Activated T-cell treated with anti-CD3 and anti-CD28 coated beads, Interleukin-2, amount 50 U/mL, for 72 hours (primary cell): ENCODE measurements at places on chromosomes 4 and X. TPM values are rescaled to one million over a fixed set of nuclear protein-coding genes. Genes with fewer than 3 reads are reported as not detected.

Gene FAM9C
- total RNA-seq = 0.09 TPM

DNA sequence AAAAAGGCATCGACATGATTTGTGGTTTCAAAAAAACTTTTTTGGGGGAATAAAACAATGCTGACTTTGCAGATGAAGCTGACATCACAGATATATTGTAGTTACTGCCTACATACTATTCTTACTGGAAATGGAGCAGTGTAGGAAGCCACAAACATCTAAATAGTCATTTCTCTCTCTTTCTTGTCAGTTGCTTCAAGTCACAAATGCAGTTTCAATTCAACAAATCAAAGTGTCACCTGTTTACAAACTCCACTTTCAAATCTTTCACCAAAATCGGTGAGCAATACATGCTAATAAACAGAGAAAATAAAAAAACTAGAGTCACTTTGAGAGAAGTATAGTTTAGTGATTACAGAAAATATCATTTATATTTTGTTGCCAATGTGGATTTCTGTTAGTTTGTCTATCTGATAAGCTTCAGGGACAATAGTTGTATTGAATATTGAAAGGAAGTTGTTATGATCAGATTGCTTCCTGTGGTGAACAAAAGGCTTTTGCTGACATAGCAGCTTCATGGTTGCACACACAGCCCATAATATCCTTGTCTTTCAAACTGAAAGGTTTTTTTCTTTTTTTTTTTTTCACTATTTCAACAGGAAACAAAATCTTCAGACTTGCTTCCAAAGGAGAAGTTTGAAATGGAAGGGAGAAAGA lies 49.7 kb upstream of the PTPN13 start:
- peaks cover 23% of the 10 kb centered on the region for H3K4me1 ChIP-seq
- no peaks in the 10 kb centered on the region for H3K36me3 ChIP-seq
- H3K27me3 ChIP-seq = no peaks in the 10 kb centered on the region
- no peak for DNase-seq
- H3K27ac ChIP-seq = peak overlapping the region; percentile 61

Gene TIGD4
- 0.39 TPM for total RNA-seq

DNA sequence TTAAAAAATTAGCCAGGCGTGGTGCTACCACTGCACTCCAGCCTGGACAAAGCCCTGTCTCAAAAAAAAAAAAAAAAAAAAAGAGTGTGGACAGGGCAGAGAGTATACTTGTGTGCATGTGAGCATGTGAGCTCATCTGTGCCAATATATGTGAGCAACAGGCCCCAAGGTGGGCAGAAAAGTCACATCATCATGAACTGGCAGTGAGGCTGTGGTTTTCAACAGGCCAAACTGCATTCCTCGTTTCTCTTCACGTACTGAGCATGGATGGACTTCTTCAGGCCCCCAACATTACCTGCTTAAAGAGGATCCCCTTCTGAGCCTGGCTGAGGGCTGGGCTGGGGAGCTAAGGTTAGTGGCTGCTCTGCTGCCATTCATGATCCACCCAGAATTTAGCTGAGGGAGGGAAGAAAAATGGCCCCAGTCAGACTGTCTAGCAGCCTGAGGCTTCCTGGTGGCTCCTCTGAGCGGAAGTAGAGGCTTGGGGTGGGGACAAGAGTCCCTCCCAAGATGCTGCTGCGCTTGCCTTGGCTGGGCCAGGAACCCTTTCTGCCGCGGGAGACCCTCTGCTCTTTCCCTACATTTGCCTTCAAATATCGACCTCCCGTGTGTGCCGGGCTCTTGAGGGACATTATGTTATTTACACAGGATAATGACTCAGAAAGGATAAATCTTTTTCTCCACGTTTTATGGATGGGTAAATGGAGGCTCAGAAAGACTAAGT lies 55.0 kb downstream of the DIPK2B start:
- H3K27me3 ChIP-seq = no peaks in the 10 kb centered on the region
- H3K27ac ChIP-seq = no peak overlapping the region
- H3K36me3 ChIP-seq = no peaks in the 10 kb centered on the region
- DNase-seq = no peak
- no peaks in the 10 kb centered on the region for H3K4me1 ChIP-seq

- no peaks in the 10 kb centered on the region for H3K36me3 ChIP-seq
- peak overlapping the region; percentile 79 for H3K4me3 ChIP-seq
- DNase-seq = no peak
- H3K4me1 ChIP-seq = peaks cover 7% of the 10 kb centered on the region
- H3K27me3 ChIP-seq = no peaks in the 10 kb centered on the region
These were observed 177.4 kb upstream of the PPP1R2C start for GRCh38 chrX:42955349-42955748.

- no peak for DNase-seq
- peaks cover 4% of the 10 kb centered on the region for H3K36me3 ChIP-seq
- H3K27ac ChIP-seq = no peak overlapping the region
- H3K4me1 ChIP-seq = no peaks in the 10 kb centered on the region
- no peak overlapping the region for H3K4me3 ChIP-seq
These were observed 139.9 kb downstream of the RAB28 start for GRCh38 chr4:13344216-13344615.

DNA sequence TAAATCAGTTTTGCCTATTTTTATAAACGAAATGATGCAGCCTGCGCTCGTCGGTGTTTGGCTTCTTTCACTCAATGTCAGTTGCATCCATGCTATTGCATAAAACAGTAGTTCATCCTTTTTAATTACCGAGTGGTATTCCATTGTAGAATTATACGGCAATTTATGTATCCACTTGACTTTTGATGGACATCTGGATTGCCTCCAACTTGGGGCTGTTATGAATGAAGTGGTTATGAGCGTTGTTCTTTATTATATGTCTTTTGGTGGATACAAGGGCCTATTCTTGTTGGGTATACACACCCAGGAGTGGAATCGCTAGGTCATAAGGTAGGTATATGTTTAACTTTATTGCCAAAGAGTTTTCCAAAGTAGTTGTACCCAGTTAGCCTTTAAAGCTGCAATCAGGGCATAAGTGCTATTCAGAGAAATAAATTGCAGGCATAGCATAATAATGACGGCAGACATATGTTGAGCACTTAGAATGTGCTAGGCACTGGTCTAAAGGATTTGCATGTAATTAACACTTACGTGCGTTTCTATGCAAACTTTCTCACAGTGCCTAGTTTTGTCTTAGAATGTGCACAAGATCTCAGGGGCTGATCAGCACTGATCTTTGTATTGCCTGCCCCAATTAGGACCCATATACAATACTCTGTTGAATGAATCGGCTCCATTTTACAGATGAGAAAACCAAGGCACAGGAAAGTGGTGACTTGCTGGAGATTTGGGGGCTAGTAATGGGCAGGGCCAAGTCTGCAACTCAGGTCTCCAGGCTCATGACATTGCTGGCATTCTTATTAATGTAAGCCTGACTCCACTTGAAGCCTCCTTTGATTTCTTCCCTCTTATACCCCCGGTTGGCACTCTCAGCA lies 407.0 kb downstream of the BCOR start:
- H3K27ac ChIP-seq = no peak overlapping the region
- no peaks in the 10 kb centered on the region for H3K4me1 ChIP-seq
- no peaks in the 10 kb centered on the region for H3K36me3 ChIP-seq

- no peak overlapping the region for H3K4me3 ChIP-seq
- no peaks in the 10 kb centered on the region for H3K36me3 ChIP-seq
- H3K4me1 ChIP-seq = peaks cover 4% of the 10 kb centered on the region
- no peak for DNase-seq
These were observed 63.6 kb downstream of the LDB2 start for GRCh38 chr4:16834814-16835213.

DNA sequence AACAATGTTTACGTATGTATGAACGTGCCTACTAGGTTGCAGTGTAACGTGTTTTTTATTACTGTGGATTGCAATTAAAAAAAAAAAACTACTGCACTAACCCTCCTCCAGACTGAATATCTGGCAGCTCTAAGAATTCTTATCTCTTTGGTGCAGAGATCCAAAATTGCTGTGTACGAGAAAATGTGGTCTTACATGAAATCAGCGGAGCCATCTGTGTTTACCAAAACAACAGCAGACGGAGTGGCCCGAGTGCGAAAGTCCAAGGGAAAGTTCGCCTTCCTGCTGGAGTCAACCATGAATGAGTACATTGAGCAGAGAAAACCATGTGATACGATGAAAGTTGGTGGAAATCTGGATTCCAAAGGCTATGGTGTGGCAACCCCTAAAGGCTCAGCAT lies 268.1 kb downstream of the THOC2 start:
- H3K36me3 ChIP-seq = no peaks in the 10 kb centered on the region
- no peak overlapping the region for H3K27ac ChIP-seq
- no peaks in the 10 kb centered on the region for H3K27me3 ChIP-seq
- no peaks in the 10 kb centered on the region for H3K4me1 ChIP-seq
- no peak for DNase-seq
- H3K4me3 ChIP-seq = no peak overlapping the region

Gene C1QTNF7
- total RNA-seq = not detected

Gene OTUD6A
- not detected for total RNA-seq

Gene CDKL2
- total RNA-seq = 1.3 TPM

DNA sequence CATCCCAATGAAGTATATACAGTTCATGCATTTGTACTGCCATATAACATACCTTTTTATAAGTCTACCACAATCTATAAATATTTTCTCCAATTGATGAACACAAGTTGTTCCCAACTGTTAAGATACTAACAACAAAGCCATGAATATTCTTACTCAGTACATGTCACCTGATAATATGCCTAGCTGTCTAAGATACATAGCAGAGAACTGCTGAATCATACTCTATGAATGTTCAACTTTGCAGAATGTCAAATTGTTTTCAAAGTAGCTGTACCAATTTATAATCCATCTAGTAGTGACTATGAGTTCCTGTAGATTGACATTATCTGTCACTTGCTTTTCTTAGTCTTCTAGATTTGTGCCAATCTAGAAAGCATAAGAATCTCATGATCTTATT lies 84.9 kb downstream of the RAB28 start:
- no peaks in the 10 kb centered on the region for H3K36me3 ChIP-seq
- no peaks in the 10 kb centered on the region for H3K4me1 ChIP-seq
- H3K27ac ChIP-seq = no peak overlapping the region
- no peak overlapping the region for H3K4me3 ChIP-seq
- H3K27me3 ChIP-seq = no peaks in the 10 kb centered on the region

GRCh38 chrX:568311-568710 lies 62.3 kb upstream of the SHOX start:
- no peaks in the 10 kb centered on the region for H3K36me3 ChIP-seq
- no peak overlapping the region for H3K27ac ChIP-seq
- H3K4me1 ChIP-seq = no peaks in the 10 kb centered on the region
- no peaks in the 10 kb centered on the region for H3K27me3 ChIP-seq

Gene BST1
- 0.65 TPM for total RNA-seq

Gene FTSJ1
- 64.3 TPM for total RNA-seq

Gene ARMCX1
- 3.3 TPM for total RNA-seq

GRCh38 chrX:1502241-1502640 lies 34.7 kb downstream of the P2RY8 start:
- H3K4me1 ChIP-seq = peaks cover 44% of the 10 kb centered on the region
- H3K27me3 ChIP-seq = no peaks in the 10 kb centered on the region
- H3K4me3 ChIP-seq = no peak overlapping the region

- no peaks in the 10 kb centered on the region for H3K4me1 ChIP-seq
- H3K4me3 ChIP-seq = no peak overlapping the region
- no peak overlapping the region for H3K27ac ChIP-seq
- no peak for DNase-seq
- no peaks in the 10 kb centered on the region for H3K27me3 ChIP-seq
These were observed 110.0 kb upstream of the IGFBP7 start for GRCh38 chr4:57220172-57220571.

Gene ITM2A
- 67.6 TPM for total RNA-seq

DNA sequence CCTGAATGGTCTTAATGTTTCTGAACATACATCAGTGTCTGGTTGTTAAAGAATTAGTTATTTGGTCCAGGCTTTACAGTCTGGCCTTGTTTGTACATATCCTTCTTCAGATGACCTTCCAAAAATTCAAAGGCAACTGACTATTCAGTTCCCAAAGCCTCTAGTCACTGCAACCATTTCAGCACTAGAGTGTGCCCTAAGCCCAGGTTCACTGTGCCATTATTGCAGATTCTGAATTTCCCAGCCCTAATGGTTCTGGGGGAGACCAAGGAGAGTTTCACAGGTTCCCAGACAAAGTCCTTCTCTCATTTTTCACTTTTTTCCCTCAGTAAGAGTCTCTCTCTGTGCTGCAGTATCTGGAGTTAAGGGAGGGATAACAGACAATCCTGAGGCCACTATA lies 235.8 kb downstream of the TRAM1L1 start:
- H3K27ac ChIP-seq = no peak overlapping the region
- H3K4me3 ChIP-seq = no peak overlapping the region
- H3K4me1 ChIP-seq = no peaks in the 10 kb centered on the region
- no peak for DNase-seq
- H3K36me3 ChIP-seq = no peaks in the 10 kb centered on the region

- no peak overlapping the region for H3K27ac ChIP-seq
- no peak overlapping the region for H3K4me3 ChIP-seq
- peaks cover 13% of the 10 kb centered on the region for H3K27me3 ChIP-seq
- no peaks in the 10 kb centered on the region for H3K4me1 ChIP-seq
- DNase-seq = no peak
These were observed 23.1 kb downstream of the LGI2 start for GRCh38 chr4:25007598-25007997.

Gene DHRSX
- 26.0 TPM for total RNA-seq

- H3K4me1 ChIP-seq = no peaks in the 10 kb centered on the region
- H3K27ac ChIP-seq = no peak overlapping the region
- H3K36me3 ChIP-seq = no peaks in the 10 kb centered on the region
- peaks cover 12% of the 10 kb centered on the region for H3K27me3 ChIP-seq
- DNase-seq = no peak
These were observed 311.0 kb downstream of the CENPC start for GRCh38 chr4:67234296-67234695.

GRCh38 chr4:145539671-145540070 lies 58.0 kb downstream of the SMAD1 start:
- H3K4me1 ChIP-seq = no peaks in the 10 kb centered on the region
- H3K27me3 ChIP-seq = peaks cover 13% of the 10 kb centered on the region
- no peak overlapping the region for H3K27ac ChIP-seq
- H3K36me3 ChIP-seq = no peaks in the 10 kb centered on the region
